Activated CD4-positive, alpha-beta T cell treated with anti-CD3 and anti-CD28 coated beads, Interleukin-2, amount 10 ng/mL, durations not matched to agents 24 days and 14 days (primary cell): ENCODE measurements at places on chromosomes 2 and 18.

- no peak for DNase-seq
Measured at GRCh38 chr18:66749030-66749429, 145.1 kb upstream of the CDH19 start.

GRCh38 chr2:128425731-128426620 lies 107.3 kb upstream of the HS6ST1 start:
- DNase-seq = no peak

DNA sequence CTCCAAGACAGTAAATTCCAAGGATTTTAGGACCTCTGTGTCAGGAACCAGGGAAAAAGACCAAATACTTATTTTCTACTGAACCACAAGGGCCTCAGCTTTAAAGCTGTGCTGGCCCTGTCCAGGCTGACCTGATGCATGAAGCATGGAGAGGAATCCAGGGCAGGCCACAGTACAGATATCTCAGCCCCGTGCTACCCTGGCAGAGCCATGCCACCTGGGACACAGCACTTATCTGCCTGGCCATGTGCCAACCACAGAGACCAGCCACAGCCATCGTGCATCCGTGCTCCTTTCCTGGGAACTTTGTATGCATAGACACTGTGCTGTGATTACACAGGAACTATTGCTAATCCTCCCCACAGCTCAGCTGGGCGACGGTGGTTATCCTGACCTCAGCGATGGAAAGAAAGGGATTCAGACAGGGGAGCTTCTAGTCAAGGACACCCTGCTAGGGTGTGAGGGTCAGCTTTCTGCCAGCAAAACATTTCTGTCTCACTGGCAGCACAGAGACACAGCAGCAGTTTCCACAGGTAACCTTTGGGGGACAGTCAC lies 687.4 kb upstream of the ID2 start:
- no peak for DNase-seq

DNA sequence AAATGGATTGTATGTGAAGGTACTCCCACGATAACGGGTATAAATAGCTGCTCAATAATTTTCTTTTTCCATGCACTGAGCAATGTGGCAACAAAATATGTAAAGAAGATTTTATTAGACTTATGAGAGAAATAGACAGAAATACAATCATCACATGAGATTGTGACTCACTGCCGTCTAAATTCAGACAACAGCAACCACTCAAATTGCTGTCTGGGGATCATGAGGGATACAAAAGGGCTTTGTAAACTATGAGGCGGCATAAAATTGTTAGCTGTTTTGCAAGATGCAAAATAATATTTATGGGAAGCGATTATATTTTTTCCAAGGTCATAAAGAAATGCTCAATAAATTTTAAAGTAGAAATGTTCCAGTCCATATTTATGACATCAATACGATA lies 259.1 kb upstream of the AGAP1 start:
- no peak for DNase-seq

DNA sequence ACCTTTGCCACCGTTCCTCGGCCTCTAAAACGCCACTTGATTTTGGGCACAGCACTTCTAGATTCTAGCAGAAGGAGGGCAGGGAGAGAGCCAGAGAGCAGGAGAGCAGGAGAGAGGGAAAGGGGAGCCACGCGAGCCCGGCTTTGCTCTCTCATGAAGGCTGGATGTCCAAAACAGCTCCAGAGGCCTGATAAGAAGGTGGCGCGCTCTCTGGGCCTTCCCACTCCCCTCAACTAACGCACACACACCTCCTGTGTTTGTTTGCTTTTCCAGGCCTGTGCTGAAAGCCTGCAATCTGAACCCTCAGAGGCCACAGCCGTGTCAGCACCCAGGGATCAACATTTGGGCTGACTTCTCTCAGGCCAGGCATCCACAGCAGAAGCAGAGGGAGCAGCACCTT lies 184.8 kb upstream of the SOX11 start:
- no peak for DNase-seq

DNA sequence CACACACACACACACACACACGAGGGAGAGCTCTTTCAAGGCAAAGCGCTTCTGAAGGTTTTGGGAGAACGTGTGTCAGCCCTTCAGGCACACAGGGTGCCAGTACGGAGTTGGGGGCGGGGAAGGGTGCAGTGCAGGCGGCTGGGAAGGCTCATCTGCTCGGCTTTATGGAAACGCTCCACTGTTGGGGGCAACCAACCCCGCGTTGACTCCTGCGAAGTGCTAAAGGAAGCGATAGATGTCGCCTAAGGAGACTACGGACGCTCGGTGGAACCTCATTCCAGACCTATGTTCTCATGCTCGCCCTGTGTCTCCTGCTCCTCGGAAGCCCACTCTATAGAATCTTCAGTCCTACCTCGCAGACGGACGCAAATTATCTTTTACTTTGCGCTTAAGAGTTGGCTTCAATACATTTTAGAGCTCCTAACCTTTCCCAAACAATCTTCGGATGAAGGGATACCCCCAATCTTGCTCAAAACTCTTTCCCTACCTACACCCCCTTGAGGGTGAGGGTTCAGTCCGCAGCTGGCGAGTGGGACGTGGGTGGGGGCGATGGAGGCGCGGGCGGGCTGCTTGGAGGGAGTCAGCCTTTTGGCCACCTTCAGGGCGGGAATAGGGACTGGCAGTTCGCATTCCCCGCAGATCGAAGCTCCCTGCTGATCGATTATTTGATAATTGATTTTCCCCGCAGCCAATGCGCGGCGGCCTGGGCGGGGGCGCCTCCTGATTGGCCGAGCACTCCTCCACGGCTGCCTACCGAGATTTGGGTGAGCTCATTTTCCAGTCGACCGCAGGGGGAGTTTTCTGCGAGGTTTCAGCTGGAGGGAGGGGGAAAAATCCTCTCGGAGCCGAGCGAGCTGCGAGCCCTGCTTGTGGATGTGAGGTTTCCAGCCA lies 1.9 kb upstream of the MEIS1 start:
- peak; percentile 61 for DNase-seq

DNA sequence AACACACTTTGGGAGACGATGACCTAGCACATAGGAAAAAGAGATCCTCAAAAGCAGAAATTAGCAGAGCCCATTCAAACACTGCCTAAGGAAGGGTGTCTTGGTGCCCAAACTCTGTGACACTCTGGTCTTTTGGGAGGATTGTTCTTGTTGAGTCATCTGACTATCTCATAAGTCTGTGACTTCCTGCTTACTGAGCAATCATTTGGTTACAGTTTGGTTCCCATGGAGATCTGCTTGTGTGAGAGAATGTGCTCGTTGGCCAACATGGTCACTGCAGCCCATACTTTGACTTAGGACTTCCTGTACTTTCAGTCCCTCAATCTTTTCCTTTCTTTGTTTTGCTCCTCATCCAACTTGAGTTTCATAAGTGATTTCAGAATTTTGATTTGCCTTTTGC lies 602.9 kb downstream of the NYAP2 start:
- no peak for DNase-seq

- no peak for DNase-seq
Measured at GRCh38 chr2:218717262-218717661, 6.6 kb downstream of the TTLL4 start.

DNA sequence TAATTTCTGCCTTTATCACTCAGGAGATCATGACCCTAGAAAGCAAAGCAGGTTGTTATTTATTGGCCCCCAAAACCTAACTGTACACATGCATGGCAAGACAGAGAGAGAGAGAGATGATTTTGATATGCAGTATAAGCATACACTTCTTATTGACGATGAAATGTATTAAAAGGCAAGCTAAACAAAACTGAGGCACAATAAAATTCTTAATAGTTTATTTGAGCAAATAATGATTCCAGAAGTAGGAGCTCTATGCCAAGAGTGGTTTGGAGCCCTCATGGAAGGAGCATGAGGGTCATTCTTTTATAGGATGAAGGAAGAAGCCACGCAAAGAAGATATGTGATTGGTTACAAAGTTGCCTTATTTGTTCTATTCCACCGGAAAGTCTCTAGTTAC lies 616.0 kb downstream of the FBXO15 start:
- DNase-seq = no peak

GRCh38 chr18:62460851-62461300 lies 61.9 kb upstream of the ZCCHC2 start:
- peak; percentile 35 for DNase-seq

GRCh38 chr18:68417166-68417799 lies 297.6 kb downstream of the TMX3 start:
- no peak for DNase-seq

GRCh38 chr2:228916416-228917090 lies 354.5 kb downstream of the PID1 start:
- DNase-seq = no peak

- no peak for DNase-seq
Measured at GRCh38 chr18:46809145-46809544, 52.3 kb upstream of the ST8SIA5 start.

GRCh38 chr2:127157114-127157513 lies 50.2 kb upstream of the BIN1 start:
- no peak for DNase-seq

- DNase-seq = no peak
Measured at GRCh38 chr2:133265432-133265949, 302.8 kb downstream of the NCKAP5 start.

- DNase-seq = no peak
Measured at GRCh38 chr2:51032751-51033330, 909 bp upstream of the NRXN1 start.

GRCh38 chr2:149877913-149878312 lies 290.3 kb upstream of the MMADHC start:
- DNase-seq = no peak

- no peak for DNase-seq
Measured at GRCh38 chr2:45821558-45822271, 170.2 kb downstream of the PRKCE start.

- no peak for DNase-seq
Measured at GRCh38 chr18:50034029-50034428, 160.9 kb downstream of the MYO5B start.

DNA sequence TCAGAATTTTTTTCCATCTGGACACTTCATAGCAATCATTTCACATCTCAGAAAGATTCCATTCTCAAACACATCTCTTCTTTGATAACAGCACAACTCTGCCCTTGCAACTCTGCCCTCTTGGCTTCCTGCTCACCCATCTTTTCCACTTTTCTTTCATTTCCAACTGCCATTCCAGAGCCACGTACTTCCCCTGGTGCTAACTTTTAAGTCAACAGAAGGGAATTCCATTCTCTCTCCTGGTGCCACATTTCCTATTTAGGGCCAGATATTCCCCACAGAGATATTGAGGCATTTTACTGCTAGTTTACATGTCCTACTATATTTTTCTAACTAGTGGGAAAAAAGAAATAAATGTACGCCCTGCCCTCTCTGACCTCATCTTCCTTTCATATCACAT lies 590.2 kb downstream of the ARHGAP15 start:
- DNase-seq = no peak

- DNase-seq = no peak
Measured at GRCh38 chr2:8565399-8566154, 116.3 kb upstream of the ID2 start.

DNA sequence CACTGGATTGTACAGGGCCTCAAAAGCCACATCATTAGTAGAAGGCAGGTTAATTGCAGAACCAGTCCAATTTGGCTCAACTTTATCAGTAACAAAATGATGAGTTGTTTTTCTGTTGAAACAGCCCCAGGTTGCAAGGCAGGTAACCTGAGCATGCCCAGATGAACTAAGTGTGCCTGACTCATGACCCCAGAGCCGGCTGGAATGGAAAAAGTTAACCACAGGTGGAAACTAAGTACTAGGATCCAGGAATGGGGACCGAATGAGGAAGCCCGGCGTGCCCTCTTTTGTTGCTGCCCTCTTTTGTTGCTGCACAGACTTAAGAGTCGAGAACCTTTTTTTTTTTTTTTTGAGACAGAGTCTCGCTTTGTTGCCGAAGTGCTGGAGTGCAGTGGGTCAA lies 79.5 kb upstream of the YWHAQ start:
- DNase-seq = no peak

- DNase-seq = peak; percentile 82
Measured at GRCh38 chr2:10329880-10330699, 27.4 kb downstream of the HPCAL1 start.

DNA sequence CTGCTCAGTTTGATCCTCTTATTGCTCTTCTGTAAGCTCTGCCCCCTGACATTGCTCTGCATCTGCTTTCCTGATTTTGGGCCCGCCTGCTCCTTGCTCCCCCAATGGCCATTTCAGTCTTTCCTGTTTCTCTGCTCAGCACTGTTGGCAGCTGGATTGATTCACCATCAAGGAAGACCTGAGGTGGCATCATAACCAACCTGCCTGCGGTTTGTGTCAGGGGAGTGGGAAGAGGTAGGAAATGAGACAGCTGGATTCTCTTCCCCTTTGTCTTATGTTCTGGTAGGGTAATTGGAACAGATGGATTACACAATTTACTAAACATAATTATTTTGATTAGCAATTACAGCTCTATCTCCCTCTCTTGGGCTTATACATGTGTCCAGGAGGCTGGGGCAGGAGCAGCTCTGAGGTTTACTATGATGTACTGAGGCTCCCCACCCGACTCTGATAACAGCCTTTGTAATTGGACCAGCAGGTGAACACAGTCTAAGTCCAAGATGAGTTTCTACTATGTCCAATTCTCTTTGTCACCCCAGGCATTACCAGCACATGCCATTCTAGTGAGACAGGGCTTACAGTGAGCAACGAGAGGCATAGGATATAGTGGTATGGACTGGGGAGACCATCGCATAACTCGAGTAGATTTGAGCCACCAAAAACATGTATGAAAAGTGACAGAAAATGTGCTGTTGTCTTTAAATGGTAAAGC lies 151.8 kb upstream of the MMADHC start:
- DNase-seq = no peak

DNA sequence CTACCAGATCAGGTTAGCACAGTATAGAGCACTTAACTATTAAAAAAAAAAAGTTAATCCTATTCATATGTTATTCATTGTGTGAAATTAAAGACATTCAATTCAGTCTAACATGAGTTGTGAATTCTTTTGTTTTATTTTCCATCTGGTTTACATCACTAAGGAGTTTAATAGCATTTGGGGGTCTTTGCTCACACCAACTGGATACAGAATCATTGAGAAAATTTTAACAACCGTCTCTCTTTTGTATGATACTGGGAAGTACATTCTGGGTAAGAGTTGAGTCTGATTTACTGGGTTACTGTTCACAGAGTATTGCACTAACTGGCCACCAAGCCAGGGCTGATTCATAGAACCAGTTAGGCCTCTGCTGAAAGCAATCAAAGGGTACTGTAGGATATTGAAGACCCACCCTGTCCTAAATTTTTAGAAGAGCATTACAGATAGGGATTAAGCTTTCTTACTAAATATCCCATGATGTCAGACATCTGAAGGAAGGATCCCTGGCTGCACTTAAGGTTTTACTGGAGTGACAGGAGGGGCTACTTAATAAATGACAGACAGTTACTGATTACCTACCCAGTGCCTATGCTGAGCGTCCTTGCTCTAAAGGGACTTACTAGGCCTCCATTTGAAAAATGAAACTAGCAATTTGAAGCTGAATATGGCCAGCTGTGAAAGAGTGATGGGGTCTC lies 387.9 kb downstream of the SETBP1 start:
- DNase-seq = no peak

DNA sequence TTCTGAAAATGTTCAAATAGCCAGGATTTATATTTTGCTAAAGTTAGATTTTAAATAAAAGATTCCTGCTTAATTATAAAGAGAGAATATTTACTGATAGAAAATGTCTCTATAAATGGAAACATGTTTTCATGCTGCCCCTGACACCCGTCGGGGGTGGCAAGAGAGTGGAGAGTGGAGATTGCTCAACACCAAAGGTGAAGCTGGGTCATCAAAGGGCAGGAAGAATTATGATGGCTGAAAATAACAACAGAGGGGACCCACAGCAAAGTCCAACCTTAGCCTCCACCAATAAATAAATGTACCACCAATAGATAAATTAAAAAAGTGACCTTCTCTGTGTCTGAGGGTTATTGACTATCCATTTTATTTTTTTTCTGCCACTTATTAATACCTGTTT lies 326.8 kb upstream of the GYPC start:
- no peak for DNase-seq
